Ascending aorta (tissue), 2 donors: ENCODE measurements at places on chromosomes 6 and 20.

DNA sequence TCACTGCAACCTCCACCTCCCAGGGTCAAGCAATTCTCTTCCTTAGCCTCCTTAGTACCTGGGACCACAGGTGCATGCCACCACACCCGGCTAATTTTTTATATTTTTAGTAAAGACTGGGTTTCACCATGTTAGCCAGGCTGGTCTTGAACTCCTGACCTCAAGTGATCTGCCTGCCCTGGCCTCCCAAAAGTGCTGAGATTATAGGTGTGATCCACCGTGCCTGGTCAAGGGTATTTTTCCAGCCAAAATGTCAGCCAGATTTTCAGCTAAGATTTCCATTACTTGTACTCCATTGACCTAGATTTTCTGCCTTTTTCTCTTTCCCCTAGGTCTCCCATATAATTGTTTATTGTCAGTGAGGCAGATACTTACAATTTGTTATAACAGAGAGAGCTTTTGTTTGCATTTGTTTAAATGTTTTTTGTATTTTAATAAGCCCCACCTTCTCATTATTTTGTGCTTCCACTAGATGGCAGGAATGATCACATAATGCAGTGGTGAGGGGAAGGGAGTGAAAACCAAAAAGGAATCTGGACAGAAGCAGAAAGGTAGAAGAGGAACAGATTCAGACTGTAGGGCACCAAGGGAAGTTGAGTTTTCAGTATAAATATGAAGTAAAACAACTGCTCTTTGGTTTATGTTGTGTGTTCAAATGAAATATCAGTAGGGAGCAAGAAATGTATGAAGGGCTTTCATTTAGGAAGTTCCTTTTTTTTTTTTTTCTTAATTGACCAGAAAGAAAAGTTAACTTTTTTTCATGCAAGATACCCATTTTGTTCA, 29.7 kb downstream of the RPF2 start:
- DNase-seq = no peak

DNA sequence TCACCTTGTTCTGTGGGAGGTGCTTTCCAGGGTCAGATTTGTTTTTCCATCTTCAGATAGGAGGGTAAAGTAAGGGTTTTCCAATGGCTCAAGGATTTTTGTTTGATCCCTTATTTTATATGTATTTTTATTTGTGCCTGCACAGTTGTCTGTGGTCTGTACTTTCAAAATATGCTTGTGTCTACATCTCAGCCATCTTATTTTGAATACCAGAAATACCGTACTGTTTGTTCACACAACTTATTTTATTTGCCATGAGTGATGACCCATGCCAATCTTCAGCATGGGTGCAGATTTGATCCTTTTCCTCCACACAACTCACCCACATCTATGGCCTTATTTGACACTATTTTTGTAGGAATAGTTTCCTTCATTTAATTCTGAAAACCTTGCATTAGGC, 72.2 kb upstream of the PTCHD4 start:
- no peak for DNase-seq

- DNase-seq = no peak
Measured at GRCh38 chr6:2502998-2503674, 247.6 kb downstream of the MYLK4 start.

- no peak for DNase-seq
Measured at GRCh38 chr20:38590676-38591473, 9.9 kb downstream of the ADIG start.

DNA sequence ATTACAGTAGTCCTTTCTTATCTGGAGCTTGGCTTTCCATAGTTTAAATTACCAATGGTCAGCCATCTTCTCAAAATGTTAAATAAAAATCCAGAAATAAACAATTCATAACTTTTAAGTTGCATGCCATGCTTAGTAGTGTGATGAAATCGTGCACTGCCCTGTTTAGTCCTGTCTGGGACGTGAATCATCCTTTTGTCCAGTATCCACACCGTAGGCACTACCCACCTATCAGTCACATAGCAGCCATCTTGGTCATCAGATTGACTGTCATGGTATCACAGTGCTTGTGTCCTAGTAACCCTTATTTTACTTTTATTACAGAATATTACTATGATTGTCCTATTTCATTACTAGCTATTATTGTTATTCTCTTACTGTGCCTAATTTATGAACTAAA, 924.1 kb downstream of the EYS start:
- no peak for DNase-seq

DNA sequence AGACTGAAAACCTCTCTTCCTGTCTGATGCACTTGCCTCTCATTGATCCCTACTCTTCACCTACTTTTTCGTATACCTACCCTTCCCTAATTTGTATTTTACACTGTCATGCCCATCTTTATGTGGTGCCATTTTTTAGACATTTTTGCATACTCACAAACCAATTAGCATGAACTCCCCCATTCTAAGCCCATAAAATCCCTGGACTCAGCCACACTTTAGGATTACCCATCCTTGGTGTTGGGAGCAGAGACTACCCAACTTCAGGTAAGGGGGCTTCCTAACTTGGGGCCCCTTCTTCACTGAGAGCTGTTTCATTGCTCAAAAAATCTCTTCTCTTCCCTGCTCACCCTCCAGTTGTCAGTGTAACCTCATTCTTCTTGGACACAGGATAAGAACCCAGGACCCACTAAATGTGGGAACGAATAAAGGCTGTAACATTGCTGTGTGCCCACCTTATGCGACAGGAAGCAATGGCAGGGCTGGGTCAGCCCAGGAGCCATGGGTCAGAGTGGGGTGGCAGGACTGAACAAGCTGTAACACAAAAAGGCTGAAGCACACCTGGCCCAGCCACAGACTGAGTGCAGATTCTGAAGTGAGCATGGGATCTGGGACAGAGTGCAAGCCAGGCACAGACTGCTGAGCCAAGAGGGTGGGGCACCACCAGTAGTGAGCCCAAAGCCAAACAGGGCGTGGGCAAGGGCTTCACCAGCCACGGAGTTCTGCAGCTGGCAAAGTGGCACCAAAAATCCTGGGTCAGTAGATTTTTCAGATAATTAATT, 789.1 kb upstream of the HS3ST5 start:
- DNase-seq = no peak

DNA sequence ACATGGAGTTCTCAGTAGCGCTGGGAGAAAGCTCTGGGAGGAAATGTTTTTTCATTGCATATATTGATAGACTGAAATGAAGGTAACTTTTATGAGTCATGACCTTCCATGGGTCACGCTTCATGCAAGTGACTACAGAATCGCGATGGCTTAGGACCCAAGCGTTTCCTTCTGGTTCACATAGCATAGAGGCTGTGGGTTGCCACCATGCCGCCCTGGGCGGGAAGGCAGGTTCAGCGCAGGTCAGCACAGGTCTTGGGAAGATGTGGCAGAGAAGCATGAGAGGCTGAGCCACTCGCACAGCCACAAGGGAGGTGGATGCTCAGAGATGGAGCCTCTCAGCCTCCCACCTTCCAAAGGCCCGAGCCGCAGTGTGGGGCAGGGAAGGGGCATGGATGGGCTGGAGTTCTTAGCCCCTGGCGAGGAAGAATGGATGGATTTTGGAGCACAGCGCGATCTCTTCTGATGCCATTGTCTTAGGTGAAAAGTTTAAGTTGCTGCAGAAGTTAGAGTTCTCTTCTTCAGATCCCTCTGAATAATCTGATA, 219.5 kb downstream of the SMOC2 start:
- DNase-seq = peak; percentile 40

DNA sequence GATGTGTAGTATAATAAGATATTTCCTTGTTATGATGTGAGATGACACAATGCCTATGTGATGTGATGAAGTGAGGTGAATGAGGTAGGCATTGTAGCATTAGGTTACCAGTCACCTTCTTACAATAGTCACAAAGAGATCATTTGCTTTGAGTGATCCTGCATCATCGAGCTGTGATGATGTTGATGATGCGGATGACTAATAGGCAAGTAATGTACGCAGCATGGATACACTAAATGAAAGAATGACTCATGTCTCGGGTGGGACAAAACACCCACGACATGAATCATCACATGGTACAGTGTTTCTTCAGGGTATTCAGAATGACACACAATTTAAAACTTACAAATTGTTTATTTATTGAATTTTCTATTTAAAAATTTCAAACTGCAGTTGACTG, 806.3 kb upstream of the GJE1 start:
- DNase-seq = no peak

DNA sequence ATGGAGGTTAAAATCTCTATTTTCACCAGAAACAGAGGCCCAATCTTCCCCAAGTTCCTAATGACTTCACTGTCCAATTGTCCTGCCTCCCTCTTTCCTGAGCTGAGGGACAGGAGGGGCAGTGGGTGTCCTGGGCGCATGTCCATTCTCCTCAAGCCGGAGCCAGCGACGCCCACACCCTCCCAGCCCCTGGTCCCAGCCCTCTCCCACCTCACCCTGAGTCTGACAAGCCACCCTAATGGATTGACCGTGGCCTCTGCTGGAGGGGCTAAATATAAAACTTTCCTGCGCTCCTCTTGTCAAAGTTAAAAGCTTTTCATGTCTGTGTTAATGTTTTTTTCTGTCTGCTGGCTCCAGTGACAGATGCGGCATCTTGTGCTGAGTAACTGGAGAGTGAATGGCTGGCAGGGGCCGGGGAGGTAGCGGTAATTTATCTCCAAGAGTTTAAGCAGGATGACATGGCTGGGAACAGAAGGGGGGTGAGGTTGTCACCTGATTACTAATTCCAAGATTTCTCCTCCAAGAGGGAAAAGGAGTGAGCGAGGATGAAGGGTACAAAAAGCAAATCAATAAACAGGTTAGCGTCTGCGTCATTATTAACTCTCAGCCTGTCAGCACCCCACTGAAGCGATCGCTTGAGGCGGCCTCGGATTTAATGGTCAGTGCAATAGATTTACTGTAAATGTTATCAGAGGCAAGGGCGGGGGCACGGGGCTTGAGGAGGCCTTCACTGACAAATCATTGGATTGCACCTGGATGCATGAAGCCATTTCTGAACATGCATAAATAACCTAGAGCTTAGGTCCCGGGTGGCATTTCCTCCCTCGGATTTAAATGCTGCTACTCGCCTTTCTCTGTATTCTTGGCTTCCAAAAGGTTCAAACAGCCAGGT, 118.1 kb upstream of the MAFB start:
- DNase-seq = no peak

- DNase-seq = no peak
Measured at GRCh38 chr6:152993431-152993830, 9.1 kb downstream of the MTRF1L start.

DNA sequence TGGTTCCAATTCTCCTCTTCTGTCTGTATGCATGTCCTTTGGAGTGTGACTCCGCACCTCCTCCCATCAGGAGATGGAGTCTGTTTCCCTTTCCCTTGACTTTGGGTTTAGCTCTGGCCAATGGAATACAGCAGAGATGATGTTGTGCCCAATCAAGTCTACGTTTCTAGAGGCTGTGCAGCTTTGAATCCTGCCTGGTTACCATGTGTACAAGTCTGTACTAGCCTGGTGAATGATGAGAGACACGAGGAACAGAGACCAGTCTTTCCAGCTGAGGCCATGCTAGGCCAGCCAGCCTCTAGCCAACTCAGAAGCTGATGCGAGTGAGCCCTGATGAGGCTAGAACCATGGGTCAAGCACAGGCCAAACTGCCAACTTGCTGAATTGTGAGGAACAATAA, 83.2 kb downstream of the LAMP5 start:
- DNase-seq = no peak

- no peak for DNase-seq
Measured at GRCh38 chr20:24470746-24471582, 1.5 kb downstream of the SYNDIG1 start.

GRCh38 chr6:165876588-165876987, 213.5 kb upstream of the PDE10A start:
- DNase-seq = no peak

- DNase-seq = no peak
Measured at GRCh38 chr6:113170454-113170853, 686.7 kb upstream of the MARCKS start.

GRCh38 chr6:54481091-54481490, 172.8 kb downstream of the TINAG start:
- DNase-seq = no peak

- no peak for DNase-seq
Measured at GRCh38 chr20:23666189-23666588, 22.6 kb downstream of the CST4 start.

- no peak for DNase-seq
Measured at GRCh38 chr6:81761197-81761596, 8.7 kb upstream of the TENT5A start.

DNA sequence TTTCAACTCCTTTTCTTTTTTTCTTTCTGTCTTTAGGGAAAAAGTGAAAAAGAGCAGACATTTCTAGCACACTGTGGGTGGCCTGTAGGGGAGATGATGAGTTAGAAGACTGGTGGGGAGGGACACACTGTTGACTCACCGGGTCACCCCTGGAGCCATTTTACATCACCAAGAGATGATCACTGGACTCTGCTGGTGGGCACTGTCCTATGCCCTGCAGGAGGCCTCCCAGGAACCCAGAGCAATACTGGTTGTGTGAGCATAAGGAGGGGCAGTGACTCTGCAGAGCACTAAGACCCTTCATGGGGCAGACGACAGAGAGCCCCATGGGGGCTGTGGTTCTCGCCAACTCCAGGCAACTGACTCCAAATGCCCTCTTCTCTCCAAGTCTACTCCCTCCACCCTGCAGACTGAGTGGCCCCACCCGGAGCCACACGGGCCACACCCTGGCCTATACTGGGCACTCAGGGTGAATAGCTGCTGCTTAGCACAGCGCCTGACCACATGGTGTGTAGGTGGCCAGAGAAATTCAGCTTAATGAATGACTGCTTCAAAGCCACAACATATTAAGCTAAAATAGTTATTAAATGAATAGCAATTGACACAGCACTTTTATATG, 177.5 kb downstream of the CDC5L start:
- DNase-seq = no peak

GRCh38 chr6:43748765-43749164, 21.2 kb upstream of the VEGFA start:
- no peak for DNase-seq

DNA sequence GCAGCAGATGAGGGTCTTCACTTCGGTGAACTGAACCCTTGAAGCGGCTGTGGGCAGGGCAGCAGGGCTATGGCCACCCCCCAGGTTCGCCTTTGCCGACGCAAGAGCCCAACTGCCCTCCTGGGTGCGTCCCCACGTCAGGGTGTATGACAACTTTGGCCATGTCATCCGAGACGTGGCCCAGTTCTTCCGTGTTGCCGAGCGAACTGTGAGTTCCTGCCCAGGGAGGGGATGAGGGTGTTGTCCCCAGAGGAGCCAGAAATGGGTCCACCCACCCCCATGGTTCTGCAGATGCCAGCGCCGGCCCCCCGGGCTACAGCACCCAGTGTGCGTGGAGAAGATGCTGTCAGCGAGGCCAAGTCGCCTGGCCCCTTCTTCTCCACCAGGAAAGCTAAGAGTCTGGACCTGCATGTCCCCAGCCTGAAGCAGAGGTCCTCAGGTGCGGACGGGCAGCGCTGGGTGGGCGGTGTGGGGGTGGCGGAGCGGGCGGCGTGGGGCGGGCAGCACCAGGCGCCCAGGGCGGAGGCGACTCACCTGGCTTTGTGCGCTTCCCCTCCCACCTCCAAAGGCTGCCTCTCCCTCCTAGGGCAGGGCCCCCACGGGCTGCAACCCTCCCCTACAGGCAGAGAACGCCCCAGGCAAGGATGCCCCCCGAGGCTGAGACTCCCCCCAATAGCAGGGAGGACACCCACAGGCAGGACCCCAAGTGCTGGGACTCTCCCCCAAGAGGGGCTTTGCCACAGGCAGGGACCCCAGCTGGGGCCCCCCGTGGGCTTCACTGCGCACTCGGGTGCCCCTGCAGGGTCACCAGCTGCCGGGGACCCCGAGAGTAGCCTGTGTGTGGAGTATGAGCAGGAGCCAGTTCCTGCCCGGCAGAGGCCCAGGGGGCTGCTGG, 6.2 kb upstream of the TNFRSF6B start:
- DNase-seq = no peak
